NCI-H526 treated with DMSO at 0.1 percent for 48 hours (cell line): ENCODE measurements at places on chromosomes 2 and 18.

DNA sequence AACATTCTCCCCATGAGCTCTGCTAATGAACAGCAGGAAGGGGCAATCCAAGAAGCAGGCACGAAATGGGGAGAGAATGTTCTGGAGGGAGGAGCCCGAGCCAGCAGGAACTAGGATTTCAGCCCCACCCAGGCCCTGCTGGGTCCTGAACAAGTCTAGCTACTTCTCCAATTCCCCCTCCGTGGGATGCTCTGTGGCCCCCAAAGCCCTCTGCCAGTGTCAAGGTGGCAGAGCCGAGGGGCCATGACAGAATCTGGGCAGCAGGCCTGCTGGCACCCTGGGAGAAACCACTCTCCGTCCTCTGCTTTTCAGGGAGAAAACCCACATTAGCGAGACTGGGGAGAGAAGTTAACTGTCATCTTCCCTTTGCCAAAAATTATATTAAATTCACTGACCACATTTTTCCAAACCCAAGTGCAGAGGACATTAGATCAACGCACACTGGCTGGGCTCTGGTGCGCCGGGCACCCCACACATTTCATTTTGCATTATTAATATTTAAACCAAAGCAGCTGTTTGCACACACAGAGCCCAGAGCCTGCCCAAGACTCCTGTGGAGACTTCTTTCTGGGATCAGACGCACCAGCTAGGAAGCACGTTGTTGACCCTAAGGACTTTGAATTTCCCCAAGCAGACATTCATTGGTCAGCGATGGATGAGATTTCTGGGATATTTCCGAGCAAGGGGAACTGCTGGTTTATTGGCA lies 80.2 kb upstream of the PKDCC start:
- DNase-seq, result no peak

- no peak for DNase-seq
Measured at GRCh38 chr18:78742218-78742745, 237.3 kb upstream of the SALL3 start.

DNA sequence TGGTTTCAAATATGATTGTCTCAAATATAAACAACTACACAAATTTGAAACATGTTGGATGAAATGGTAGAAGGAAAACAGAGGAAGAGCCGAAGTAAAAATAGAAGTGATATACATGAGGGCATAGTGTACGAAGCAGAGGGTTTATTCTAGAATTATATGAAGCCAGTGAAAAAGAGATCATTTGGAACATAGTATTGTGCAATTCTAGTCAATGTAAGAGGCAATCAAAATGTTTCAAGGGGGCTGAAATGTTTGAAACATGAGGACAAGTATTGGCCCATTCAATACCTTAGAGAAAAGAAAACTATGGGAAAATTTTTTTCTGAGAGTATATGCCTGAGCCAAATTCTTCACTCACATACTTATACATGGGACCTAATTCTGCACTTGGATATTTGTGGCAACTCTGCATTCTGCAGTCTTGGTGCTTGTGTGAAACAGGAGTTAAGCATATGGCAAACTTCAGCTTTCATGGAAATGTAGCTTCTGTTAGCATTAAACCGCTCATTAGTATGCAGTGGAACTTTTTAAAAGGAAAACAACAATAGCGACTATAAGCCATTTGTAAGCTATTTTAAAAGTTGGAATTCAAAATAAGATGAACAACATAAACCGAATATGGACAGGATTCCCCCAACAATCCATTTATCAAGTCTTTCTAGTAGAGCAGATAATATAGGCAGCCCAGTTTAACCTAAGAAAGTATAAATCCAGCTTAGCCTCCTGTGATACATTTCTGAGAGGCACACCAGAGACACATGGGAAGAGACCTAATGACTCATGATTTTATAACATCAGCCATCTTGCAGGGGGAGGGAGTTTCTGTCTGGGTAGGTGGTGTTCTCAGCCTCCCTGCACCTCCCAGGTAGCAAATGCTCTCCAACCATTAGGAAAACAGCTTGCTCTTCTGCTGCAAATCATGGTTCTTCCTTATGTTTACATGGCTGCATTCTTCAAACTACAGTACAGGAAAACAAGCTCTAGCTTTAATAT lies 197.8 kb downstream of the PAX3 start:
- DNase-seq, result no peak

- no peak for DNase-seq
Measured at GRCh38 chr2:19009510-19009909, 348.9 kb downstream of the OSR1 start.

DNA sequence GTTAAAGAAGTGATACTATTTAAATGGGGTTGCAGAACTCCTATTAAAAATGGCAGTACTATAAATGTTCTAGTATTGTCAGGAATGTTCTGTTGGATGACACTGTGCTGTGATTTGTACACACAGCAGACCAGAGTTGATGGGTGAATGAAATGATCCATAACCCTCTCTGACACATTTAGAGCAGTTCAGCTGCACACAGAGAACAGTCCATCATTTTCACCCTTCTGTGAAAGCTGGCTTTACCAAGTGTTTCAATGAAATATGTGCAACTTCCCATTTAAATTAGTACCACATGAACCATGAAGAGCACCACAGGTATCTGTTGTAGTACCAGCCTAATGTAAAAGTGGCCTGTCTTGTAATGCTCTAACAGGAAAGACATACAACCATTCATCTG lies 981.4 kb downstream of the TMEM182 start:
- DNase-seq, result no peak

GRCh38 chr2:235699576-235699975 lies 205.7 kb downstream of the AGAP1 start:
- DNase-seq, result no peak

DNA sequence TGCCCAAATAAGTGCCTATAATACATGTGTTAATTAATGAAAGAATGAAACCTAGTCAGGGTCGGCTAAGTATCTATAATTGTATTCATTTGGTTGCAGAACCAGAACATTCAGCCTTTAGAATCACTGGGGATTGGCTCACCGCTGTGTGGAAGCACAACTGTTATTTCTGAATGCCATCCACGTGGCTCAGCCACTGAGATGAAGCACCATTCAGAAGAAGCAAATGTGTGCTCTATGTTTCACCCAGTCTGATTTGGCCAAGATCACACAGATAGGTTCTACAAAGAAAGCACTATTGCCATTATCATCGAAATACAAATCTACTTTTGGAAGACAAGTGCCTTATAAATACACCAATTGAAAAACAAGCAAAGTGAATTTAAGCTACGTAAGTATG lies 30.6 kb upstream of the SPOPL start:
- no peak for DNase-seq

DNA sequence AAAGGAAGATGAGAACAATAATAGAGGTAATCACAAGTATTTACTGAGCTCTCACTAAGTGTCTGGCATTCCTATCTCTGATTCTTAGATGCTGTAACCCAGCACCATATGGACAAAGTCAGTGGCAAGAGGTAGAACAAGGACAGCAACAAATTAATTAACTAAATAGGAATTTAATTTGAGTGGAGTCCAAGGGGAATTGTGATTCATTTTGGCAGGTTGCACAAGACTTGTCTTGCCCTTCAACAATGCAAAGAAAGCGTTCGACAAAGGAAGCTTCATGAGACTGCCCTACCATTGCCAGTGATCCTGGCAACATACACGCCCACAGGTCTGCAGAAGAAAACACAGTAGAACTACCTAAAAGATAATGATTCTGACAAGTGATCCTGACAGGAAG lies 221.6 kb downstream of the RBM43 start:
- DNase-seq, result no peak
